ENCODE measurements at places on chromosomes 3 and 15. TPM values are rescaled to one million over a fixed set of nuclear protein-coding genes. Genes with fewer than 3 reads are reported as not detected.

LTK gene
- total RNA-seq: under 0.01 TPM

SLC28A1 gene
- not detected for total RNA-seq

PTX3 gene
- total RNA-seq: 407 TPM

GOLGA8K gene
- 0.28 TPM for total RNA-seq

TM4SF18 gene
- total RNA-seq: 56.6 TPM

ZBTB20 gene
- 6.5 TPM for total RNA-seq

TMEM207 gene
- not detected for total RNA-seq

SPATA12 gene
- 0.18 TPM for total RNA-seq

MYL3 gene
- not detected for total RNA-seq
